ENCODE measurements at places on chromosomes 5 and 9.

GRCh38 chr9:134811079-134811672 is 69.4 kb upstream of the FCN2 start:
- no peak for DNase-seq

DNA sequence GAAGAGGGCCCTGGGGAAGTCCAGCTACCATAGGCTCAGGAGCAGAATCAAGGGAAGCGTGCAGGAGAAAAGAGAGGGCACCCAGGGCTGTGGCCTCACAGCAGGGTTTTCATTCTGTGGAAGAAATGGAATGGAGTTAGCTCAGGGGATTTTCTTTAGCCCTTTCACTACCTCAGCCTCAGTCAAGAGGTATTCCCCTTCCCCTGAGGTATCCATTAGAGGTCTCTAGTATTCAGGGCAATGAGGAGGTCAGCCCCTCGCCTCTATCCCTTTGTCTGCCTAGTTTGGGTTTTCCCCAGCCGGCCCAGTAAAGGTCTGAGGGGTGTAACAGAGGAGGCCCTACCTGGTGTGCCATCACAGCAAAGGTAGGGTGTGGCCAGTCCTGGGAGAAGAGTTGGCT is 21.5 kb downstream of the GFRA3 start:
- no peak for DNase-seq

GRCh38 chr5:95953021-95953702 is 8.5 kb downstream of the ELL2 start:
- DNase-seq = no peak

GRCh38 chr5:170632985-170633234 is 129.1 kb downstream of the KCNIP1 start:
- no peak for DNase-seq

- peak; percentile 26 for DNase-seq
Observed at GRCh38 chr5:119022017-119022745, 33.8 kb upstream of the DTWD2 start.

GRCh38 chr9:137052998-137053943 is 590 bp downstream of the ENTPD2 start:
- no peak for DNase-seq

- DNase-seq = no peak
Observed at GRCh38 chr9:107345327-107345726, 62.2 kb downstream of the RAD23B start.

GRCh38 chr9:128056086-128056485 is 11.0 kb downstream of the NAIF1 start:
- DNase-seq = no peak

DNA sequence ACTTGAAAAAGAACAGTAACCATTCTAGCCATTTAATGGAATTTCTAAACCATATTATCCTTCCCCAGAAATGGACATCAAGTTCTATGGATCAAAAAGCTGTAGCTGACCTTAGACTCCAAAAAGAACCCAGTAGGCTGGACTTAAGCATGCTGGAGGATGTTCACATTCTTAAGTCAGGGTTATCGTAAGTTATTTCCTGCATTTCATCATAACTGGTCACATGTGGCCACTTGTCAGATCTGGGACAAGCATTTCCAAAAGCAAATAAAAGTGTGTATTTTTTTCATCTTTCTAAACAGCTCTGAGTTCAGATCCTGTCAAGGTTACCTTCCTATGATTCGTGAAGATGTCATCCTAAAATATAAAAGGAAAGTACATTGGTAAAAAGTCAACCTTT is 274.5 kb upstream of the PTGER4 start:
- DNase-seq = no peak

- no peak for DNase-seq
Observed at GRCh38 chr9:2700909-2701550, 16.3 kb upstream of the KCNV2 start.

GRCh38 chr5:132751444-132751843 is 4.2 kb downstream of the CCNI2 start:
- no peak for DNase-seq

DNA sequence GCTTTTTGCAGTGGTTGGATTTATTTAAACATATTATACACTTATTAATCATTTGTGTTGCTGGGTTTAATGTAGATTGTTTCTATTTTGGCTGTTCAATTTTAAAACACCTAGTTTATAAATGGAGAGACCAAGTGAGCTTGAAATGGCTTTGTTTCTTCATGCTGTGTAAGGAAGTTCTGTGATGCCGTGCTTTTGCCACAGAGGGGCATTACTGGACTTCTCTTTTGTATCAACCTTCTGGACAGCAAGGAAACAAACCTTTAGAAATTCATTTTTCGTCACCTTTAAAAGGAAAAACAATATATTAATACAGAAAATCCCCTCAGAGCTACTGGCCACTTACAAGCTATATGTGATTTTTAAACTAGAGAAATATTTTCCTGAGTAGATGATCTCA is 81.9 kb downstream of the DMRTA1 start:
- DNase-seq = no peak

DNA sequence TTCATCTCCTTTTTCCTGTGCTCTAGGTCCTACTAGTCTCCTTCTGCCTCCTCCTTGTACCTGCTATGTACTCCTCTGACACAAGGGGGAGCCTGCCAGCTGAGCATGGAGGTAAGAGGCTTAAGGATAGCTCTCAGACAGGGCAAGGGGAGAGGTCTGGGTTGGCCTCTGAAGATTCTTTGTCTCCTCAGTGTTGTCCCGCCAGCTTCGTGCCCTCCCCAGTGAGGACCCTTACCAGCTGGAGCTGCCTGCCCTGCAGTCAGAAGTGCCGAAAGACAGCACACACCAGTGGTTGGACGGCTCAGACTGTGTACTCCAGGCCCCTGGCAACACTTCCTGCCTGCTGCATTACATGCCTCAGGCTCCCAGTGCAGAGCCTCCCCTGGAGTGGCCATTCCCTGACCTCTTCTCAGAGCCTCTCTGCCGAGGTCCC is 3.8 kb downstream of the CREB3 start:
- peak; percentile 47 for DNase-seq

DNA sequence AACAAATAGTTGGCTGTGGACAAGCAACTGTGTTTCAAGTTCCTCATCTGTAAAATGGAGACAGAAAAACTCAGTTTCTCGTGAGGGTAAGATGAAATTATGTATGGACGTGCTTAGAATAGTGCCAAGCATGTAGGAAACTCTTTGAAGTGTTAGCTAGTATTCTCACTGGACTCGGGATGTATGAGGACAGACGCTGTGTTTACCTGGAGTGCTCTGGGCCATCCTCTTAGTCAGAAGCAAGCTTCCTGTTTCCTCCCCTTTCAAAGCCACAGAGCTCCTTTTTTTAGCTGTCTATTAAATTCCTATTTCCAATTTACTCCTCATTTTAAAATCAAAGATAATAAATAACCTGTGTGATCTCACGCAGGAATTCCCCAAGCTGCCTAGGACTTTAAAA is 23.8 kb upstream of the IQGAP2 start:
- no peak for DNase-seq
